Activated naive CD4-positive, alpha-beta T cell treated with anti-CD3 and anti-CD28 coated beads, Interleukin-2, amount 10 ng/mL, durations not matched to agents 7 days and 5 days (primary cell): ENCODE measurements at places on chromosomes 6 and 20.

DNA sequence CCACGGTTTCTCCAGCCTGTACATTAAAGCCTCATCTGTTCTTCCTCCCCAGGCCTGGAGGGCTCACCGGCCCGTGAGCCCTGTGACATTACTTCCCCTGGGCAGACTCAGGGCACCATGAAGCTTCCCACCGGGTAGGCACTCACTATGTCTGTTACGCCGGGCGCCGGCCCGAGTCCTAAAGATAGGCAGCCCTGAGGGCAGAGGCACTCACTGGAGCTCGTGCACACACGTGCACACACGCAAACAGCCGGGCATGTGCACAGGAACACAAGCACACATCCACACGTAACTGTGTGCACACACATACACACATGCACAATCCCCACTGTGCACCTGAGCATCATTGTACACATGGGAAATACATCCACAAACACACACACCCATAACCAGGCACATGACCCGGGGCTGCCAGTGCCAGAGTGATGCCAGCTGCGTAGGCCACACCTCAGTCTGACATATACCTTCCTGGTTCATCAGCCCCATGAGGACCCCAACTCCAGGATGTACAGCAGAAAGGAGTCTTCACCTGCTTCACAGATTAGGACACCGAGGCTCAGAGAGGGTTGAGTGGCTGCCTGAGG, 83.7 kb downstream of the YTHDF1 start:
- peak; percentile 14 for DNase-seq

- DNase-seq = no peak
These were observed 75.1 kb upstream of the BHLHE23 start for GRCh38 chr20:63081831-63082230.

DNA sequence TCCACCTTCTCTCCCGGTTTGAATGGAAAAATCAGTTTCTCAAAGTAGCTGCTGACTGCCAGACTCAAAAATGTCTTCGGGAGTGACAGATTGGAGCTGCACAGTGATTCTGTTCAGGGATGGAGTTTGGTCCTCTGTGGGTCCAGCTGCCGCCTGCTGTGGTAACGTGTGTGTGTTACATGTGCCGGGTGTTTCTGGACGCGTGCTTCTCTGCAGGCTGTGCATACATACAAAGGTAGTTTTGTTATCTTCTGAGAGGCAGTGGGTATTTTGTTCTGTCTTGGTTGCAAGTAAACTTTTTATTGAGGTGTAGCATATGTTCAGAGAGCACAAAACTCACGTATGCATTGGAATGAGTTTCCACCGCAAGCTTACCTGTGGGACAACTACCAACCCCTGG, 41.3 kb upstream of the NAA20 start:
- DNase-seq = no peak

- DNase-seq = no peak
These were observed 171.7 kb upstream of the LAMP5 start for GRCh38 chr20:9342651-9343050.

GRCh38 chr20:4441191-4441590, 280.5 kb upstream of the PRND start:
- no peak for DNase-seq
